ENCODE measurements at places on chromosomes 13 and 19. TPM values are rescaled to one million over a fixed set of nuclear protein-coding genes. Genes with fewer than 3 reads are reported as not detected.

ZNF428 gene
- total RNA-seq: 45.5 TPM

GRCh38 chr13:93689333-93689732 is 462.7 kb downstream of the GPC6 start:
- DNase-seq: no peak

- peak; percentile 48 for DNase-seq
Measured at GRCh38 chr13:29743201-29743786, 107.1 kb downstream of the UBL3 start.

PEAK3 gene
- 2.0 TPM for total RNA-seq

- DNase-seq: no peak
Measured at GRCh38 chr13:41099986-41100385, 32.6 kb downstream of the KBTBD6 start.

PPM1N gene
- total RNA-seq: not detected

DNA sequence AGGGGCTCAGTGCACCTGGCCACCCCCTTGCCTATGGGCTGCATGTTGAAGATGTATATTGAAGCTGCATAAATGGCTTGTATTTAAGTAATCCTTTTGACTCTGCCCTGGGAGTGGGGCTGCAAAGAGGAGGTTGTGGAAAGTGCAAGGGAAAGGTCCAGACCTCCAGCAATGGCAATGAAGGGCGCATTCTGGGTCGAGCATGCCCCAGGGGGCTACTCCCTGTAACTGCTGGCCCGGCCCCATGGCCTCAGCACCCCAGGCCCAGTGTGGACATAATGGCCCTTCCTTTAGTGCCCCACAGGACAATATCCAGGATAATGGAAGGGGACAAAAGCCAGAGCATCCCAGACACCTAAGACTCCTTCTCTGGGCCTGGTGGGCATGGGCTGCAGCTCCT is 43.1 kb upstream of the CHST8 start:
- no peak for DNase-seq

- DNase-seq: peak; percentile 89
Measured at GRCh38 chr13:45370922-45371406, 30.0 kb upstream of the TPT1 start.

DNA sequence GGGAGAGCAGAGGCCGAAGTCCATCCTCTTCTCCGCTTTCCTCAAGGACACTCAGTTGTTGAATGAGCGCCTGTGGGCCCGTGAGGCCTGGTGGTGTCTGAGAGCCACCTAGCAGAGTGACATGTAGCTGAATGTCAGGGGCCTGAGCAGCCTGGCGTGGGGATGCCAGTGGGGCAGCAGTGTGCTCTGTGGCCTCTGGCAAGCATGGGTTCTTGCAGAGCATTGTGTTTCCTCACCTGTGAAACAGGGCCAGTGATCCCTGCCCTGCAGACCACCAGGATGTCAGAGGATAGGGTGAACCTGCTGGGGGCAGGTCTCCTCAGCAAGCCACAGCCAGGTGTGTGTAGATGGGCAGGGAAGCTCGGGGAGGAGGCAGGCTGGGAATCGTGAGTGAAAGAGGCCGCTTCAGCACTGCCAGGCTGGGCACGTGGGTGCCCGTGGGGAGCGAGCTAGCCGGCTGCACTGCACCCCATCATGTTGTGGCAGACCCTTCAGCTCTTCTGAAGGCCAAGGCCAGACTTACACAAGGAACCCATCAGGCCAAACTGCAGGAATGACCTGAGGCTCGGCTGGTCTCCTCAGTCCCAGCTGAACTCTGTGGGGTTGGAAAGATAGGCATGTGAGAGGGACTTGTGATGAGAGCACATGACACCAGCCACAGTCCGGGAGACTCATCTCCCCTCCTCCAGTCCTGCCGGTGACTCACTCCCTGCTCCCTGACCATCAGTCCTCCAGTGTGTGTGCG is 5.0 kb downstream of the PPP1R37 start:
- DNase-seq: peak; percentile 66

GRCh38 chr13:100108913-100109507 is 20.1 kb downstream of the PCCA start:
- no peak for DNase-seq

- DNase-seq: no peak
Measured at GRCh38 chr13:97021241-97021640, 27.0 kb upstream of the OXGR1 start.

- peak; percentile 84 for DNase-seq
Measured at GRCh38 chr19:4575267-4576015, 16.0 kb upstream of the SEMA6B start.

DNA sequence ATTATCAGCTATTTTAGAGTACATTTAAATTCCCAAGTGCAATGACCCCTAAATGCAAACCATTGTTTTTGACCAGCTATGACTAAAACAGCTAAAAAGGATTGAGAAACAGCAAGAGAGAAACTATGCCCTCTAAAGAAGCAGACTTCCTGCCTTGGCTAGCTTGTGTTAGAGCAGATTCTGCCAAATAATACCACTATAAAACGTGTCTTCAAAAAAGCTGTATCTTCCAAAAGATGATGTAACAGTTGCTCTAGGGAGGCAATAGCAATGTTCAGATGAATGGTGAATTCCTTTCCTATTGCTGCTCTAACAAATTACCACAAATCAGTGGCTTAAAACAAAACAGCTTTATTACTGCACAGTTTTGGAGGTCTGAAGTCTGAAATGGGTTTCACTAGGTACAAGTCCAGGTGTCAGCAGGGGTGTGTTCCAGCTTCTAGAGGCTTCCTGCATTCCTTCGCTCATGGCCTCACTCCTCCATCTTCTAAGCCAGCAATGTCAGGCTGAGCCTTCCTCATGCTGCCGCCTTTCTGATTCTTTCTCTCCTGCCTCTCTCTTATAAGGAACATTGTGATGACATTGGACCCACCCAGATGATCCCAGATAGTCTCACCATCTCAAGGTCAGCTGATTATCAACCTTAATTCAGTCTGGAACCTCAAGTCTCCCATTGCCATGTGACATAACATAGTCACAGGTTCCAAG is 84.5 kb downstream of the LRRC63 start:
- no peak for DNase-seq

DNA sequence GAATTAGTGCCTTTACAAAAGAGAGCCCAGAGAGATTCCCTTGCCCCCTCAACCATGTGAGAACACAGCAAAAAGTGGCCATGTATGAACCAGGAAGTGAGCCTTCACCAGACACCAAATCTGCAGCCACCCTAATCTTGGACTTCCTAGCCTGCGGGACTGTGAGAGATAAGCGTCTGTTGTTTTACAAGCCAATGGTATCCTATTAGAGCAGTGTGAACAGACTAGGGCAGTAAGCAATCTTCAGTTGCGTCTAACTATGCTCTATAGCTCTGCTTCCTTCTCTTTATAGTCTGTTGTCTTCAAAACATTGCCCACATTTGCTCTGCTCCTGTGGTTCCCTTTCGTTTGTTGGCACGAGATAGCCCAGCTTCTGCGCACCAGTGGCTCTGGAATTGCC is 109.5 kb upstream of the FNDC3A start:
- no peak for DNase-seq

GRCh38 chr13:30895773-30896172 is 10.3 kb upstream of the MEDAG start:
- peak; percentile 77 for DNase-seq

DNA sequence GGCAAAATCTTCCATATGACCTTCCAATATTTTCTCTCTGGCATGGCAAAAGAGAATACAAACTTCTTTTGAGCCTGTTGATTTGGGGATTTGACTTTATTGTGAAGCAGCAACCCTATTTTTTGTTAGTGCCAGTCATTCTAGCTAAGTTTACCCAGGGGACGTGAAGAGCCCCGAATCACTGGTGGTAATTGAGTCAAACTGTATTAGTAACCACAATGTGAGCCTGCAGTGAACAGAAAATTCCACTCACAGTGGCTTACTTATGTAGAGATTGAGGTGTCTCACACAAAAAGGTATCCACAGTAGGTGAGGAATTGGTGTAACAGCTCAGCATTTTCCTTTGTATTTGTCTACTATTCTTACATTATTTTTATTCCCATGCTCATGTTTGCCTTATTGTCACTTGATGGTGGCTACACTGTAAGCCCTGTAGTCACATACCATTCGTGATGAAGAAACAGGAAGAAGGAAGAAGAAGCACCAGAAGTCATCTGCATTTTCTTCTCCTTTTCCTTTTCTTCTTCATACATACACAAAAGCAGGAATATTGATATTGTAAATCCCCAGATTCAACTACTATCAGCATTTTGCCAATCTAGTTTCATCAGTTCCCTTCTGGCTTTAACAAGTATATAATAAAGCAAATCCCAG is 33.3 kb upstream of the MYCBP2 start:
- DNase-seq: no peak

DNA sequence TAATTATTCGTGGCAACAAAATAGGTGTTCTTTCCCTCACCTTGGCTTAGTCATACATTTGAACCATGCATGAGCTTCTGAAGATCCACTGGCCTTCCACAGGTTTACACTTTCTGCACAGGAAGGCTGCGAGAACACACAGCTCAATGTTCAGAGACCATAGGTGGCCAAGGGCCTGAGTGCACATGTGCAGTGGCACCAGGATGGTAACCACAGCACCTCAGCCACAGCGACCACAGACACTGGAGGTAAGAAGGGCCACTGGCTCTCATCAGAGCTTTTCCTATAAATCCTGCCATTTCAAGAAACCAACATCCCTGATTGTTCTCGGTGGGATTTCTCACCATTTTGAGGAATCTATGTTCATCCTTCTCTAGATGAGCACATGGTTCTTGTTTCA is 1.6 kb downstream of the DCLK1 start:
- no peak for DNase-seq

DNA sequence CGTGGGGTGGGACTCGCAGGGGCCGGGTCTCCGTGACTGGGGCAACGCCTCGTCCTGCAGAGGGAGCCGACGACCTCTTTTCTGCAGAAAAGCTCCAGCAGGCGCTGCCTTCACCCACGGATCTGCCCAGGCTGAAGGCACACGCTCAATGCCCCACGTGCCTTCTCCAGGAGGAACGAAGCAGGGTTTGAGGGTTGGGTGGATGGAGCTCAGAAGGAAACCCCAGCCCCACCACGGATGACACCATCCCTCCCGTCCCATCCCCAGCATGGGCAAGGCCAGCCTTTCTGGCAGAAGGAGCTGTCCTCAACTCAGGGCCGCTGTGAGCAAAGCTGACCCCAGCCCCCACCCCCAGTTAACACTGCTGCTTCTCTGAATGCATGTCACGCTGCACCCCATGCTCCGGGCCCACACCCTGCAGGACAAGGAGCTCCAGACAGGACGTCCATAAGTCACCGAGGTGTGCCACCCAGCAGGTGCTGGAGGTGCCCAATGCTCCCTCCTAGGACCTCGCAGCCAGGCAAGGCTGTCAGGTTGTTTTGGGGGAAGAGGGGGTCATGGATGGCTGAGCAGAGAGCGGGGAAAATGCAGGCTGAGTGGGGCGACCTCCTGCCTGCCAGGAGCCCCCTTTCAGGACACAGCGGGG is 7.4 kb downstream of the C19orf25 start:
- DNase-seq: peak; percentile 49

GRCh38 chr13:42129033-42129432 is 80.6 kb downstream of the DGKH start:
- no peak for DNase-seq

CAPN12 gene
- 0.63 TPM for total RNA-seq

DLL3 gene
- total RNA-seq: not detected

UPK1A gene
- total RNA-seq: not detected

DNA sequence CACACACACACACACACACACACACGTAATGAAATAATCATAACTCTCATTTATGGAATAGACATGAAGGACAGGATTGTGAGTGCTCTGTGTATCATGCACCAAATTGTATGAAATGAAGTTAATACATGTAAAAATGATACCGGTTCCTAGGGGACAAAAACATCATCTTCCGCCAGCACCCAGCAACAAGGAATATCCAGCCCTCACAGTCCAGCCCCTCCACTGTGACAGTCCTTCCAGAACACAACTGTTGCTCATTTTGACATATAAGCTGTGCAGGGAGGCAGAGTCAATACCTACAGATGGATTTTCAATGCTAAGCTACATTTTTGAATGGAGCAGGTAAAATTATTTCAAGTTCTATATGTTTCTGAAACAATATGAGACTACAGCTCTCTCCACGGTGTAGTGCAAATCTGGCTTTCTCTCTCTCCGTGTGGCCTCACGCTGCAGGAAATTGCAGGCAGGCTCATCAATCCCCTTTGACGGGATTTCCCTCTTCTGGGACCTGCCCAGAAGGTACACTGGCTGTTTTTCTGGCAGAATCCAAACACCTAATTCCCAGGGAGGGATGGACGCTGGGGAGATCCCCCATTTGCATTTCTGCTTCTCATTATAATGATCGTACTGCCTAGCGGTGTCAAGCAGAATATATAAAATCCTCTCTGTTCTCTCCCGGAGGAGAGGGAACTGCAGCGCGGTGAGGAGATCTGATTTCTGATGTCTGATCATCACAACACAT is 494.0 kb downstream of the LIG4 start:
- DNase-seq: no peak

- no peak for DNase-seq
Measured at GRCh38 chr13:51636349-51636890, 52.2 kb downstream of the WDFY2 start.

GRCh38 chr19:3665681-3666544 is 34.4 kb downstream of the PIP5K1C start:
- peak; percentile 91 for DNase-seq

CGB3 gene
- total RNA-seq: not detected

DNA sequence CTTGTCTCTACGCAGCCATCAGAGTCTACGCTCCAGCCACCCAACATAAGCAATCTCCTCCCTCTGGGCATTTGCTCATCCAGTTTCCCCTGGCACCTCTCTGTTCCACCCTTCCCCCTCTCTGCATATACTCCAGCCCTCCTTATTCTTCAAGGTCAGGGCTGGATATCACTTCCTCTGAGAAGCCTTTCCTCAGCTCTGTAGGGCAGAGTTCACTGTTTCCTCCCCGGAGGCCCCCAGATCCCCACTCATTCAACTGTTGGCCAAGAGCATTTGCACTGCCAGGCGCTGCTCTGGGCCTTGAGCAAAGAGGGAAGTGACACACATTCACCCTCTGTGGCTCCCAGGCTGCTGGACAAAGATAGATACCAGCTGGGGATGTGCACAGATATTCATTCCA is 3.3 kb downstream of the FCGRT start:
- DNase-seq: peak; percentile 80

DNA sequence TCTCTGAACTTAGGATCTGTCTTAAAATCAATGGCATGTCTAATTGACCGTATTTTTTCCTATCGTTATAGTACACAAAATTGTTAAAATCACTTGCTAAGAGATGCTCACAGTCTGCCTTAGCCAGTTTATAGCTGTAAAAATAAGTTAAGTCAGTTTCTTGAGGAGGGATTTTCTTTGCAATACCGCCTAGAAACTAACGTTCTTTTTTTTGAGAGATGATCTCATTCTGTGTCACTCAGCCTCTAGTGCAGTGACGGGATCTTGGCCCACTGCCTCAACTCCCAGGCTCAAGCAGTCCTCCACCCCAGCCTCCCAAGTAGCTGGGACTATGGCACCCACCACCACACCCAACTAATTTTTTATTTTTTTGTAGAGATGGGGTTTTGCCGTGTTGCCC is 4.4 kb downstream of the CKAP2 start:
- no peak for DNase-seq

DNA sequence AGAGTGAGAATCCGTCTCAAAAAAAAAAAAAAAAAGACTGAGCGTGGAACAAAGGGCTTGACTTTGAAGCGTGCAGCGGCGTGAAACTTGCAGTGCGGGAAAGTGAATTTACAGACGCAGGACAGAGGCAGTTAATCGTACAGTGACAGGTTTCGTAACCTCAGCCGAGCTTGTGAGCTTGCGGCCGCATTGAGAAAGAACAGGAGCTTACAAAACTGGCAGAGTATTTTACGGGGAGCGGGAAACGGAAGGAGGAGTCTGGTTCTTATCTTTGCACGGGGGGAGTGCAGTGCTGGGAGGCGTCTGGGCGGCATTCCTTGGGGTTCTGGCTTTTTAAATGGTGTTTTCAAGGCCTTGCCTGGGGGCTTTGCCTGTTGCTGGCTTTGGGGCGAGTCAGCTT is 6.0 kb upstream of the BSG start:
- DNase-seq: peak; percentile 63
